Caki2 (cell line): ENCODE measurements at places on chromosomes 5 and 9. TPM values are rescaled to one million over a fixed set of nuclear protein-coding genes. Genes with fewer than 3 reads are reported as not detected.
A peak's percentile ranks its signal among the peaks of the same experiment; 100 is the strongest.

- DNase-seq: no peak
Observed at GRCh38 chr9:69933445-69933844, 110.2 kb upstream of the MAMDC2 start.

Gene SPACA9
- 0.17 and 2.2 TPM in 2 replicates for total RNA-seq

DNA sequence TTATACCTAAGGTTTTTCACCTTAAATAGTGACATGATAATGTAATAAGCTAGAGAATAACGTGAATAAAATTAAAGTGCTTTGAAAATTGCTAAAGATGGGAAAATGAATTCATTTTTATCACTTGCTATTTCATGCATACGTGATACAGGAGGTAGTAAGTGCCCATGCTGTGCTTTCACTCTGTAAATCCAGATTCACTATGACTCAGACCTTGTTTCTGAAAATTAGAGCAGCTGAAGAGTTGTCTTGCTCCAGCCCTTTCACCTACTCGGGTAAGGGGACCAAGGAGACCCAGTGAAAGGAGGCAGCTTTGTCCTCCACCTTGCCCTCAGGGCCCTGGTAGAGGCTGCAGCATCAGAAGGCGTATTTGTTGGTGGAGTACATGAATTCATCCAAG, 87.9 kb downstream of the ANKH start:
- DNase-seq: no peak

GRCh38 chr5:31983851-31984250, 190.3 kb downstream of the GOLPH3 start:
- DNase-seq: no peak

- DNase-seq: no peak
Observed at GRCh38 chr5:143495110-143495509, 91.6 kb upstream of the NR3C1 start.

- no peak for DNase-seq
Observed at GRCh38 chr9:127724012-127724411, 8.1 kb downstream of the TTC16 start.

Gene IL5
- total RNA-seq: not detected in 2 replicates

DNA sequence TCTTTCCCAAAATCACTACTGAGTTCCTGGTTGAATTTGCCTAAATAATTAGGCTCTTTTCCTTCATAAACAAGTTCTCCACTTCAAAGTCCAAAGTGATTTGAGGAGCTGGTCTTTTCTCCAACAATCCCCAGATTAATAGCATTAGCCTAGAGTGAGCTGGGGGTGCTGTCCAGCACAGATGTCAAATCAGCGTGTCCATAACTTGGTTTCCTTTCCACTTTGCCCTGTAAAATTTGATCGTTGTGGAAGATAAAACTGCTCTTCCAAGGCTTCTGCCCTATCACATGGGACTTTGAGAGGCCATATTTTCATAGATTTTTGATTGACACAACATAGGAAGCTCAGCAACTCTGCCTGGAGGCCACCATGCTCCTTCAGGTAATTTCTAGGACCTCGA, 134.7 kb upstream of the RORB start:
- no peak for DNase-seq

- DNase-seq: no peak
Observed at GRCh38 chr9:131880833-131881583, 141.1 kb upstream of the RAPGEF1 start.

- no peak for DNase-seq
Observed at GRCh38 chr9:136690104-136690805, 3.0 kb upstream of the AGPAT2 start.

- no peak for DNase-seq
Observed at GRCh38 chr5:72388646-72389045, 68.5 kb downstream of the PTCD2 start.

GRCh38 chr5:96742538-96742937, 65.2 kb downstream of the ERAP1 start:
- DNase-seq: no peak

Gene FAM169A
- 2.0 and 10.0 TPM in 2 replicates for total RNA-seq

- no peak for DNase-seq
Observed at GRCh38 chr9:132935026-132935425, 9.4 kb downstream of the TSC1 start.

- DNase-seq: no peak
Observed at GRCh38 chr9:107819772-107820565, 330.4 kb upstream of the KLF4 start.

GRCh38 chr5:109611505-109611904, 78.2 kb upstream of the MAN2A1 start:
- no peak for DNase-seq

DNA sequence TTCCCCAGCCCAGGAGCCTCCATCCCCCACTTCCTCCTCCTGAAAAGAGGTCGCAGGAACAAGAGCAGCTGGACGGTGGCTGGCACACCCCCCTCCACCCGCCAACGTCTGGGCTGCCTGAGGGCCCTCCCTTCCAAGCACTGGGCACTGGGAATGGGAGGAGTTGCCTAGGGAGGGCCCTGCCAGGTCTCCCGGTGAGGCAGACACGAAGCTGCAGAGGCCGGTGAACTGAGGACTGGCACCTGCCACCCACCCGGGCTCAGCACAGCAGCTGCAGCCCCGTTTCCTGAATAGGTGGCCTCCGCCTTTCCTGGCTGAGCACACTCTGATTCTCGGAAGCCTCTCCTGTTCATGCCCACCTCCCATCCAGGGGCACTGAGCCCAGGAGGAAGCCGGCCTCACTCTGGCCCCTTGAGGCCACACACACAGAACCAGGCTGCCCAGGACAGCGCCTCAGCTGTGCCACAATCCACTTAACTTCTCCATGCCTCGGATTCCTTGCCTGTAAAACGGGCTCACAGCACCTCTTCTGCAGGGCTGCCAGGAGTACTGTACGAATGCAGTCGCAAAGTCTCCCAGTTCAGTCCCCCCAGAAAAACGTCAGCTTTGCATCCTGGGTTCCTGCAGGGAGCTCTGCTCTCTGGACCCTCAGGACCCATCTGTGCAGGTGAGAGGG, 1.3 kb downstream of the NPDC1 start:
- DNase-seq: peak; percentile 29

- no peak for DNase-seq
Observed at GRCh38 chr5:55313870-55314617, 6.3 kb downstream of the MTREX start.

Gene LTC4S
- total RNA-seq: 1.3 TPM in 1 of 2 replicates, not detected in the other

Gene GCNT1
- 1.2 and 11.1 TPM in 2 replicates for total RNA-seq

DNA sequence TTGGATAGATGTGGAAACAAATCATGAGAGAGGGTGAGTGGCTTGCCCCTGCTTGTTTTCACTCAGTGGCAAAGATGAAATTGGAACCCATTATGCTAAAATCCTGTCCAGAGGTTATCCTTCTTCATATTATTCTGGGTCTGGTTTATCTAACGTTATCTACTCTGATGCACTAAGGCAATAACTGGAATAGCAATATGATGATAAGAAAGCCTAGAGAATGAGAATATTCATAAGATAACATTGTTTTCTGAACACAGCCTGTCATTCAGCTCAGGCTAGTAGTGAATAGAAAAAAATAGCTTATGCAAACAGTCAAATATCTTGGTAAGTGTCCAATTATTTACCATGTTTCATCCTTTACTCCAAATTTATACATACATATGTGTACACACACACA, 132.0 kb upstream of the C6 start:
- no peak for DNase-seq

- DNase-seq: peak; percentile 33
Observed at GRCh38 chr5:124963236-124963919, 216.9 kb upstream of the ZNF608 start.

Gene ANXA2R
- 1.7 TPM in 1 of 2 replicates, not detected in the other for total RNA-seq

GRCh38 chr5:170720984-170721383, 62.5 kb upstream of the GABRP start:
- no peak for DNase-seq

GRCh38 chr5:33231214-33231710, 209.5 kb upstream of the TARS1 start:
- no peak for DNase-seq

DNA sequence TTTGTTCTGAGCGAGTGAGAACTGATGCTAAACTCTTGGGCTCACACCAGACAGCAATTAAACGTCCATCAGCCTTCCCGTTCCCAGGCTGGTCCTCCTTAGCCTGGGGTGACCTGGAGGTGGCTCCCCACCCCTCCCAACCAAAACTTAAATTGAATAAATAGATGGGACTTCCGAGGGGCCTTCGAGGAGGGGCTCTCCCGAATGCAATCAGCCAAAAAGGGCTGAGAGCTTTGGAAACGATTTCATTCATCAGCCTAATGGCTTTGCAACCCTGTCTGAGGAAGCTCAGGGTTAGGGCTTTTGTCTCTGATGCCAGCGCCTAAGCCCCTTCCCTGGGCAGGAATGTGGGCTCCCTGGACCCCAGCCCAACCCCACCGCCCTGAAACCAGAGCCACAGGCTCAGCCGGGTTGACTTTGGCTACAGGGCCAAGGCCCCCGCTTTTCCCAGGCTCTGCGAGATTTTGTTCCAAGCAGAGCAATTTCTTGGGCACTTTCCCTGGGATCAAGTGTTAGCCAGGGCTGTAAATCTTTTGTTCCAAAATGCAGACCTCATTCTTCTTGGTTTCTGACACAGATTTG, 29.2 kb downstream of the LHX3 start:
- DNase-seq: no peak

Gene EGFLAM
- not detected in 2 replicates for total RNA-seq

DNA sequence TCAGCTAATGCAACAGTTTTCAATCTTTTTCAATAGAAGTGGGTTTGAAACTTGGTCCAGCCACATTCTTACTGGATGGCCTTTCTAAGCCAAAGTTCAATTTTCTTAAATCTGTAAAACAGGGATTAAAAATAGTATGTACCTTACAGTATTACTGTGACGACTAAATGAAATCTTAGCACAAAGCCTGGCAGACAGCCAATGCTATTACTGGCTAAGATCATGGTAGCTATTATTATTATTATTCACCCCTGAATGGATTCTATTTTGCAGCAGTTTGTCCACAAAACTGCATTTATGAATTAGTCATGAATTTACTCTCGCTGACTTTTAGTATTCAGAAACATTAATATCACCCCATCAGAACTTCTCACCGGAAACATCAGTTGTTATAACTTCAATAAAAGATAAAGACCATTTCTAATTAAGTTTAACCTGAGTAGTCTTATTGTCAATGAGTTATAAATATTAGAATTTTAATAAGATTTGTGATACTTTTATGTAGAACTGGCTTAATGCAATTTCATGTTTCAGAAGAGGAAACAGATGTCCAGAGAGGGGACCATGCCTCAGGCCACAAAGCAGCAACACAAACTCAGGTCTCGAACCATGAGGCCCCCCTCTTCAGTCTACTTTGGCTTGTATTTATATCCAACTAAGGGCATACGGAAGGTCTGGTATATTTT, 468.2 kb downstream of the ARHGEF28 start:
- DNase-seq: no peak
